Activated naive CD4-positive, alpha-beta T cell treated with Interleukin-2 at 50 U/mL for 16 hours (primary cell): ENCODE measurements at places on chromosomes 7 and 10.
A peak's percentile ranks its signal among the peaks of the same experiment; 100 is the strongest.

GRCh38 chr7:151218170-151218569, 7.9 kb upstream of the H2BK1 start:
- DNase-seq: no peak

DNA sequence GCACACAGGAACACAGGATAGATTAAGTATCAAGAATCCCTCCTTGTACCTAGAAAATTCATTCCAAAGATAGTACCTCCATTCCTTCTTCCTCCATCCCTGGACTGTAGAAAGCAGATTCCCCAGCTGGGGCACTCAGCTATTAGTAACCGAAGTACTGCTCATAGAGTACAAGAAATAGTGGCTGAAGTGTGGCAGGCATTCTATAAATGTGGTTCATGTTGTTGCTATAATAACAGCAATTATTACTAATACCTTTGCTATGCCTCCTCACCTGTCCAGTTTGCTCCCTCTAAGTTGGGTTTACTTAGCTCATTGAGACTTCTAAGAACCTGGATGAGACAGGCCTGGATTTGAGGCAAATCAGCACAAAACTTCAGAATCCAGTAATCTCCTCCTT, 453.2 kb downstream of the GRM8 start:
- no peak for DNase-seq

- DNase-seq: no peak
Observed at GRCh38 chr7:141238596-141239243, 164.9 kb downstream of the TMEM178B start.

DNA sequence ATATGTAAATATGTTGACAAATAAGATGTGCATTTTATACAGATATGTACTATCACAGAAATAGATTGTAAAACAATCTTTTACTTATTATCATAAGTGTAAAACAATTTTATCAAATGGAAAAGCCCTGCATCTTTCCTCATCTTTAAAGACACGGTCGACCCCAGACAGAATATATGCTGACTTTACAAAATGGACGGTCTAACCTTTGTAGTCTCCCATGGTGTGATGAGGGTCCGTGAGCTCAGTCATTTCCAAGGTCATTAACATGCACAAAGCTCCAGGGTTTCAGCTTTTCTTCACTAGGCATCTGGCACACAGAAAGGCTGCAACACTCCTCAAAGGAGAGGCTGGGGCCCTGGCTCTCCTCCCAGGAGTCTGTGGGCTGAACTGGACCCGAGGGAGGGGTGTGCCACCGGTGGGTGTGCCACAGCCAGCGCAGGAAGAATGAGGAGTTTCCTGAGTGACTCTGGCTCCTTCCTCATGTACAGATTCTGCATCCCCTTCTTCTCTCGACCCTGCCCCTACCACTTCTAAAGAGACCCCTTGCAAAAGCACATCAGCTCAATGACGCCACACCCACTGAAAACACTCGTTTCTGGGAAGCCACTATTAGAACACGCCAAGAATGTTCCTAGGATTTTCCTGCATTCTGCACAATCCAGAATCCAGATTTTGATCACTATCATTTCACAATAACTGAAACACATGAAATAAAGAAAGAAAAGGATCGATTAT, 26.2 kb upstream of the ABLIM1 start:
- DNase-seq: no peak

GRCh38 chr10:5447611-5448071, 35.3 kb downstream of the NET1 start:
- DNase-seq: no peak

GRCh38 chr10:129877773-129878371, 86.2 kb downstream of the EBF3 start:
- DNase-seq: peak; percentile 33

DNA sequence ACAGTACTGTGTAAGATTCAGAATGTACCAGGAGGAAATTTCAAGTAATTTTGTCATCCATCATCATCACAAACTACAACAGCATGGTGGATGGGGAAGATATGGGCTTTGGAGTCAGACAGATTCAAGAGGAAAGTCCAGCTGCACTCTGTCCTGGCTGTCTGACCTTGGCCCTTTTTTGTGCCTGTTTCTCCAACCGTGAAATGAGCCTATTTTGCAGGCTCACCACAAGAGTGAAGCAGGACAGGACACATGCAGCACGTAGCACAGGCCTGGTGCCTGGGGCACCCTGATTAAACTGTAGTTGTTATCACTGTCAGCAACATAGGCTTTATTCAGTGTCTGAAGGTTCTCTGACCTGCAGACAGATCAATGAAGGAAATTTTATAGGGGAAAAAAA, 37.6 kb downstream of the RHOBTB1 start:
- DNase-seq: no peak

- no peak for DNase-seq
Observed at GRCh38 chr7:91656541-91657482, 223.7 kb downstream of the MTERF1 start.

GRCh38 chr10:112852306-112852705, 97.7 kb upstream of the TCF7L2 start:
- DNase-seq: no peak

DNA sequence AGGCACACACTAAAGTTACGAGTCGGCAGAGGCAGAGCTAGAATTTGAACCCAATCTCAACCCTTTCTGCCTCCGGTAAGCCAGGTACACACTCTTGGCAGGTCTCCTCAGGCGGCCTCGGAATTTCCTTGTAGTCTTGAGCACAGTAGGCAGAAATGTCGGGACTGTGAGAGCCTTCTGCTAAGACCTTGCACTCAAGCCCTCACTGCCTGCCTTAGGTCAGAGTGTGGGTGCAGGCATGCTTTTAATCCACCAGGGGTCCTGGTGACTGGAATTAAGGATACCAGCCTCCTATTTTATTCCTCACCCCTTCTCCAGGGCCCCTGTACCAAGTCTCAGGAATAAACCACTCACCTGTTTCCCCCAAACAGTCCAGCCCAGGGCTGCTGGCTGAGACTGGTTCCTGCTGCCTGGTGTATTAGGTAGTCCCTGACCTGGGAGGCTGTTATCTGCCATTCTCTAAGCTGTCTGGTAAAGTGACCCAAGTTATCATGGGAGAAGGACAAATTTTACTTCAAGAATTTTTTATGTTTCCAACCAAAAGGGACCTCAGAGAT, 855 bp downstream of the ATP6V1F start:
- peak; percentile 59 for DNase-seq

DNA sequence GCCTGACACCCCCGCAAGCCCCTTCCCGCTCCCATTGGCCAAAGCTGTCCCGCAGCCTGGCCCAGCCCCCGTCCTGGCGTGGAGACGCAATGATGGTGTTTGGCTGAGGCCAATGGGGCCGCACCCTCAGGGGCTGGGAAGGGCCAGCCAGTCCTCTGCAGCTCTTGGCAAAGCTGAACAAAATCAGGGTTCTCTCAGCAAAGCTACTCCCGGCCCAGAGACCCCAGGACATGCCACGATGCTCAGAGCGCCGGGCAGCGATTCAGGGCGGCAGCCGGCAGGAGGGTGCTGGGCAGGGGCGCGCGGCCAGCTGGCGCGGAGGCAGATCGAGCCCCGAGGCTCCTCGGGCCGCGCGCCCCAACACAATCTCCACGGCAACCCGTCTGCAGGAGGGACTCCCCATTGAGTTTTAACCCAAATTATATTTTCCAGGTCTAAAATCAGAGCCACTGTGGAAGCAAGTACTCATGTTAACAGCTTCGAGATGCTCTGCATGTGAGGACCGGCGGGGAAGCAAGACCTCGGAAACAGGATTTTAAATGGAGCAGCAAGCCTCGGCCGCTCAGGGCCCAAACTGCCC, 8.8 kb upstream of the CNPY1 start:
- no peak for DNase-seq

DNA sequence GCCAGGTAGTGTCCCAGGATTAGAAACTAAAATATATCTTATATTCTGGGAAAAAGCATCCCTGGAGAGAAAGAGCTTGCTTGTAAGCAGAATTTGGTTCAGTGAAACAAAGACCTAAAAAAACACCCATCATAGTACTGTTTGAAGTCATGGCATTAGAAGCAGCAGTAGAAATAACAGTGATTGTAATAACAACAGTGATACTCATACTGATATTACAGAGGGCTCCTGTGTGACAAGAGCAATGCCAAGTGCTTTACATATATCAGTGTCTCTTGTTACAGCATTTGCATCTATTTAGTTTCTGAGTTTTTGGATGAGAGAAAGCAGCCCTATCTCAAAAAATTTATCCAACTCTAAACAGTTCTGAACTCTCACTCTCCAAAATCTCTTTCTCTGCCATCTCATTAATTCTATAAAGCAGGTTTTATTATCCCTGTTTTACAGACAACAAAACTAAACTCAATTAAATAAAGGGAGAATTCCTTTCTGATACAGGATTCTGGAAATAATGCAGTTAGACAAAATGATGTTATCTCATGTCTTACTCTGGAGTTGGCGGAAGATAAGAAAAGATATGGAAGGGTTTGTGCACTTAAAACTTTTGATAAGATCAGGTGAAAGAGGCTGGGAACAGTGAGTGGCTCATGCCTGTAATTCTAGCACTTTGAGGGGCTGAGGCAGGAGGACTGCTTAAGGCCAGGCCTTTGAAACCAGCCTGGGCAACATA, 146.5 kb upstream of the AOAH start:
- DNase-seq: no peak

DNA sequence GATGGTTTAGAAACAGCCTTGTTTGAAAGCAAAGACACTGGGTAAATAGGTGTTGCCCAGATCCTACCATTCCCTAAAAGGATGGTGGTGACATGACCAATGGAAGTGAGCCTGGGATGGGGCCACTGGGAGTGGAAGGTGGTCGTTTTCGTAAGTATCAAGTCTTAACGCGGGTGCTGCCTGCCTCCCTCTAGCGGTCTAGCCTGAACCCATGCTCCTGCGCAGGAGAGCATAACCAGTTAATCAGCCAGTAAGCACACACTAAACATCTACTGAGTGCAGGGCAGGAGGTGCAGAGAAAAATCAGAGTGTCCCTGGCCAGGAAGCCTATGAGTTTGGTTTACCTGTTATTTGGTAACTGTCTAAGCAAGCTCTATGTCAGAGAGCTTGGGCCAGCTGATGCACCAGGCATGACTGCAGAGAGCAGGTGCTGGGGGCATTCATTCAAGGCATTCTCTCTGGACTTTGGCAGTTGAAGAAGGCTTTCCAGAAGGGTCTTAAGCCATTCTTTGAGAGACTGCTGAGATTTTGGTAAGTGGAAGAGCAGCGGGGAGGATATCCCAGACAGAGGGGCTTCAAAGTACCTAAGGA, 930 bp downstream of the GARIN1A start:
- peak; percentile 6 for DNase-seq

- DNase-seq: peak; percentile 95
Observed at GRCh38 chr10:56360967-56361612, at the start of gene ZWINT. Gene ZWINT, minus strand, starts transcription at chr10:56361259. Its CDS starts 23 bp downstream, at chr10:56361236.

- DNase-seq: no peak
Observed at GRCh38 chr7:26880852-26881251, 16.5 kb upstream of the SKAP2 start.

DNA sequence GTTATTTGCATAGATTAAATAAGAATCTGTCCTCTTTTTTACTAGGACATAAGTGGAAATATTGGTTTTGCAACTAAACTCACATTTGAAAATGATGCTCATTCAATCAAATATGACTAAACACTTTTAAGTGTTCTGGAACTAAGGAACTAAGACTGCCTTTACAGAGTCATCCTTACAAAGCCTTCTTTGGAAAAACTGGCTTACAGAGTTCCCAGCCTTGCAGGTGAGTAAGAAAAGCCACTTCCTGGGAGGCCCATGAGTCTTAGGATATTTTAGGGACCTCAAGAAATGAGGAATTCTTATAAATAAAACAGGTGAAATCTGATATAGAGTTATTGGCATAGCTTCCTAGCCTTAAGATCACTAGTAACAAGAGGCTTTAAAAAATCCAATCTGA, 135.5 kb downstream of the ALOX5 start:
- DNase-seq: no peak

GRCh38 chr10:105252911-105253310, 611.8 kb downstream of the SORCS3 start:
- no peak for DNase-seq

- DNase-seq: no peak
Observed at GRCh38 chr10:103736044-103736443, 119.3 kb downstream of the SH3PXD2A start.

GRCh38 chr10:34538281-34538829, 276.7 kb downstream of the PARD3 start:
- DNase-seq: no peak

DNA sequence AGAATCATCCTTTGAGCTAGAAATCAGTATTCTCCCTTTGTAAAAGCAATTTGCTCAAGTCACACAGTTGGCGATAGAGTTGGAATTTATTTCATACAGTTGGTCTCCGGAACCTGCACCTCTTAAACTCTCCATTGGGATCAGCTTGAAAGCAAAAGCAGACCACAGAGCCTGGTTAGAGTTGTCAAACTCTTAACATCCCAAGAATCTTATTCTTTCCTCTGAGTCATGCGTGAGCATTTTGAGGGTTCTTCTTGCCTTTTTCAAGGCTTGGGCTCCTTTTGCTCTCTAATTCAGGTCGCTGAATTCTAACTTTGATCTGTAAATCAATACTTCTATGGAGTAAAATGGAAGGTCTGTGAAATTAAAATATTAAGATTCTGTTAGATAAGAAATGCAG, 19.6 kb upstream of the SCIN start:
- DNase-seq: no peak

DNA sequence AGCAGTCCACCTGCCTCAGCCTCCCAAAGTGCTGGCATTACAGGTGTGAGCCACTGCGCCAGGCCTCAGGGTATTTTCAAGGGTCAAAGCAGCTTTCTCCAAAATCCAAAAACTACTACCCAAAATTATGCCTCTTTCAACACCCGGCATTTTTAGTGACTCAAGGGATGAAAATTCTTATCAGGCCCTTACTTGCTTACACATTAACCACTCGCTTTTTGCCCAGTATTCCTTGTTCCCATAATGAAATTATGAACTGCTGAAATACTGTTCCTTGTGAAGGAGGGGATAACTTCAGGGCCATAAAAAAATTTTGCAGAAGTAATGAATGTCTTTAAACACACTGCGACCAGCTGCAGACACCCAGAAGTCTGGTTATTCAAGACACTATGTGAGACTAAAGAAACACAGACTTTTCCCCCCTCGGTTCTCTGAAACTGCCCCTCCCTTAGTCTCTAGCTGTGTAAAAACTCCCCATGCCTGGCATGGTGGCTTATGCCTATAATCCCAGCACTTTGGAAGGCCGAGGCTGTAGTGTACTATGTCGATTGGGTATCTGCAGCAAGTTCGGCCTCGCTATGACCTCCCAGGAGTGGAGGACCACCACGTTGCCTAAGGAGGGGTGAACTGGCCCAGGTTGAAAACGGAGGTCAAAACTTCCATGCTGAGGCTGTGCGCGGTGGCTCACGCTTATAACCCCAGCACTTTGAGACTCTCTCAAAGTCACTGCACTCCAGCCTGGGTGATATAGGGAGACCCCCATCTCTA, 12.0 kb downstream of the FXYD4 start:
- DNase-seq: no peak

- DNase-seq: no peak
Observed at GRCh38 chr10:99926925-99927720, 82.6 kb downstream of the DNMBP start.
